ENCODE measurements at places on chromosomes 6 and 20.
A peak's percentile ranks its signal among the peaks of the same experiment; 100 is the strongest.

- DNase-seq = no peak
Measured at GRCh38 chr6:39982720-39983119, 48.5 kb upstream of the MOCS1 start.

GRCh38 chr6:98137391-98137790, 697.0 kb upstream of the POU3F2 start:
- no peak for DNase-seq

GRCh38 chr6:16238963-16239797, 793 bp downstream of the GMPR start:
- DNase-seq = no peak

GRCh38 chr6:84466511-84466910, 239.1 kb upstream of the CEP162 start:
- no peak for DNase-seq

DNA sequence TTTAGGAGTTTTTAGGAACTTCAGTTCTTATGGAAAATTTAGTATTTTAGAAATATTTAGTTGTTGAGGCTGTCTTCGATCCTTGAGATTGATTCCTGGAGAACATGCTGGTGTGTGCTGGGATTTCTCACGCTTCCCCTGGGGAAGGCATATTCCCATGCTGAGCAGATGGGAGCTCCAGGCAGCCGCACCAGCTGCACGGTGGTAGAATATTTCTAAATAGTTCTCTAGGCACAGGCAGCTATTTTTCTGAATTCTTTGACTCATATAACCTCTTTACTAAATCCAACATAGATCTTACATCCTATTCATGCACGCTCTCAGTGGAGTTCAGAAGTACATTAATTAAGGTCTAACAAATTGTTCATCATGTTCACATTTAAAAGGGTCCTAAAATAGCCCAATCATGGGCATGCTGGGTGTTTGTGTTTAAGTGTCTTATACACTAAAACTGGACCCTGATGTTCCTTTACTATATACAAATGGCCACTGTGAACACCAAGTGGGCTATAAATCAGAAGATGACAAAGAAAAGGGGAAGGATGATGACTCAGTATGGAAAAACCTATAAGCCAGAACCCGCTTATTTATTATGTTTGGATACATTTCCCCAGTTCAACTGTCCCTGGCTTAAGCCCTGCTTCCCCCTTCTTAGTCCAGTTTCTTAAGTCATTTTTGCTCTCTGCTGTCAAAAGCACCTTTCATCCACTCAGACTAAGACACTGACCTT, 138.5 kb downstream of the UST start:
- DNase-seq = no peak

GRCh38 chr6:116616737-116617053, 416 bp downstream of the RSPH4A start:
- no peak for DNase-seq

GRCh38 chr6:144667532-144668503, 382.7 kb downstream of the UTRN start:
- DNase-seq = no peak

DNA sequence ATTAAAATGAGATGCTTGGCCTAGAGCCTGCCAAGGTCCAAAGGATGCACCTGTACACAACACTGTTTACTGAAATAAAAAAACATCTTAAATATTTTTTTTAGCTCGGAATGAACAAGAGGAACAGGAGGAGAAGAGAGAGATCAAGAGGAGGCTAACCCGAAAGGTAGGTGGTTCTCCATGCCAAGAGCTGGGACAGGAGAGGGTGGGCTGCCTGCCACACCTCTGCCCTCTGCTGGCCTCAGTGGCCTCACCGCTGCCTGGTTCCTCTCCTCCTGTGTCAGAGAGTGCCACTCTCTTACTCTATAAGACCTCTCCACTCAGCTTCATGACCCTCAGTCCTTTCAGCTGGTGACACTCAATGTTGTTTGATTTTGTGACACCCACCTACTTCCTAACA, 50.2 kb downstream of the TBC1D7 start:
- no peak for DNase-seq

DNA sequence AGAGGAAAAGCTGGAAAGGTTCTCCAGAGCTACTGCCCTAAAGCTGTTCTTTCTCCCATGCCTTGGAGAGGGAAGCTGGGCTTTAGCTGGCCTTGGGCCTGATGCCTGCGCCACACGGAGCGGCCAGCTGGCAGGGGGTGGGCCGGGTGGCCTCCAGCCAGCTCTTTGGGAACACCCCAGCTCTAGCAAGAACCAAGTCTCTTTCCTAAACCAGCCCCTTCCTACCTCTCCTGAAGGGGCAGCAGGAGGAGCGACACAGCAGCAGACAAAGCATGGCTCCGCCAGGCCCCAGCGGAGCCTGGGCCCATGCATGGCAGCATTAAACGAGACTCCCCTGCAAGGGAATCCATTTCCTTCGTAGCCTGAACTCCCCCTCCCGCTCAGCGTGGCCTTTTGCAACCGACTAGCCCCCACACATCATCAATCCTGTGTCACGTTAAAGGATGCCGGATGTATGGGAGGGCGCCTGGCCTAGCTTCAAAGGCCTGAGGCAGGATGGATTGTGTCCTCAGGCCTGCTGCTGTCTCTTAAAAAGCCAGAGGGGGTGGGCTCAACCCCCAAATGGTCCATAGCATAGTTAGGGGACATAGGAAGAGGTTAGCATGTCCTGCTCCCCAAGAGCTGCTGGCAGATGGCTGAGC, 14.0 kb downstream of the MRPS18A start:
- DNase-seq = no peak

GRCh38 chr6:165910184-165910966, 247.3 kb upstream of the PDE10A start:
- no peak for DNase-seq

- no peak for DNase-seq
Measured at GRCh38 chr20:51955756-51956155, 153.4 kb upstream of the SALL4 start.

DNA sequence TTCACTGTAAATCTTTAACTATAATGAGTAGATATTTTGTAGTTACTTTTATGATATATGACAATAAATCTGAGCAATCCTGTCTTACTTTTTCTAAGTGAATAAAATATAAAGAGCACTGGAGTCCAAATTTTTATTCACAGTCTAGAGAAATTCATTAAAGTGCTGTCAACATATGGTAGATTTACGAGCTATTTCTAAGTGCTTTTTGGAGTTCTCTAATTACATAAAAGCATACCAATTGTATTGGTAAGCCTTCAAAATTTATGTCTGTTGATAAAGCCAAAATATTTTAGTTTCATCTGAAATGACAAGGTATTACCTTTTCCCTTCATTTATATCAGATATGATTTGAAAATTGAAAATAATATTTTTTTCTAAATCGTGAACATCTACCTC, 75.4 kb downstream of the MAN1A1 start:
- DNase-seq = no peak

DNA sequence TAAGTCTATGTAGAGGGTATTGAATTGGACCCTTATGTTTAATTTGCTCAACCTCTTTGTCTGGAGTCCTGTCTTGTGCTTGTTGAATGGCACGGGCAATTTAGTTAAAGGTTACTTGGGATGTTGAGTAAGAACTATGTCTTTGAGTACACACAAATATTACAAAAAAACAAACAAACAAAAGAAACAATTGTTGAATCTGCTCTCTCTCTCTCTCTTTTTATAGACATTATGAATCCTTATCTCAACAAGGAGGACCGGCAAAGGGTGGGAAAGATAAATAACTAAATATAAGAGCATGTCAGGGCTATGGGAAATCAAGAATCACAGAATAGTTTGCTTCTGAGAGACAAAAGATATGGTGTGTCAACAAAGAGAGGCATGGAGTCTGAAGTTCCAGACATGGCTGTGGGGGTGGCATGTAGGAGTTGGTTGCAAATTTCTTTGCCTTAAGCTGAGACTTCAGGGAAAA, 608.6 kb downstream of the UTRN start:
- no peak for DNase-seq

DNA sequence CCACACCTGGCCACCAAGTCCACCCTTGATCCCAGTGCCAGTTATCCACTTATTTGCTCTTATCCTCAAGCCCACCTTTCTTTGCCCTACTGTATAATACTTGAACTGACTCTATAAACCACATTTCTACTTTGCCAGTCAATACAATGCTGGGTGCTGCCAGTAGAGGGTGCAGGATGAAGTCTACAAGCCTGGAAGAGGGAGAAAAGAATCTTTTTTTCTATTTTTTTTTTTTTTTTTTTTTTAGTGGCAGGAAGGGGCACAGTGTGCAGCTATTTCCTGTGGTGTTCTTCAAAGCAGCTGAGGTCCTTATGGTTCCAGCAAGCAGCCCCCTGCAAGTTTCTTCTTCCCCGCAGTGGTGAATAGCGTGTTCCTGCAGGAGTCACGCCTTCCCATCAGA, 22.2 kb upstream of the GABRR1 start:
- DNase-seq = peak; percentile 59

- DNase-seq = no peak
Measured at GRCh38 chr6:23659125-23659524, 466.9 kb upstream of the NRSN1 start.

DNA sequence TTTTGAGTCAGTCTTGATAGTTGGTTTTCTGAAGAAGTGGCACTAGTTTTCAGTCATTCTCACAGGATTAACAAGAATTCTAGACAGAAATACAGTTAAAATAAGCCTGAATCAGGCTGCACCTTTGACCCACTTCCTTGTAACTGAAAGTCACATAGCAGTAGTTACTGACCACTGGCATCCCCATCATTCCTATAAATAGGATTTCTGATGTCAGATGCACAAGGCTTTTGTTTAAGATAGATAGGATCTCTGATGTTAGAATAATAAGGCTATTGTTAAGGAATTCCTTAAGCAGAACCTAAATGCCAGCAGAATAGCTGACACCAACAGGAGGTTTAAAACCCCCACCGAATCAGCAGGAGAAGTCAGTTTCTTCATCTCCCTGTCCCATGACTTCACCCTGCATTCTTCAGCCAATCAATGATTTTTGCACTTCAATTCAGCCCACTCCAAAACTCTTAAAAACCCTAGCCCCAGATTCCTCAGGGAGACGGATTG, 30.6 kb upstream of the ZBTB24 start:
- DNase-seq = no peak

- no peak for DNase-seq
Measured at GRCh38 chr20:60352017-60352416, 393.8 kb downstream of the CDH26 start.

DNA sequence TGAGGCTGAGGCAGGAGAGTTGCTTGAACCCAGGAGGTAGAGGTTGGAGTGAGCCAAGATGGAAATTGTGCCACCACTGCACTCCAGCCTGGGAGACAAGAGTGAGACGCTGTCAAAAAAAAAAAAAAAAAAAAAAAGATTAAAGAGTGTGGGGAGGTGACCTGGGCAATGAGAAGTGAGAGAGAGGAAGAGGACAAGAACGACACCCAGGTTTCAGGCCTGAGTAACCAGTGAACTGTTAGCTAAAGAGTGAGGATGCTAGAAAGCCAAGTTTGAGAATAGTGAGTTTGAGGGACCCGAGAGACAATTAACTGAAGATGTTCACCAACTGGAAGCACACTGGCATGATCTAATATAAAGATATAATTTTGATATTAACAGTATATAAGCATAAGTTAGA, 85.4 kb upstream of the TNFAIP3 start:
- no peak for DNase-seq

DNA sequence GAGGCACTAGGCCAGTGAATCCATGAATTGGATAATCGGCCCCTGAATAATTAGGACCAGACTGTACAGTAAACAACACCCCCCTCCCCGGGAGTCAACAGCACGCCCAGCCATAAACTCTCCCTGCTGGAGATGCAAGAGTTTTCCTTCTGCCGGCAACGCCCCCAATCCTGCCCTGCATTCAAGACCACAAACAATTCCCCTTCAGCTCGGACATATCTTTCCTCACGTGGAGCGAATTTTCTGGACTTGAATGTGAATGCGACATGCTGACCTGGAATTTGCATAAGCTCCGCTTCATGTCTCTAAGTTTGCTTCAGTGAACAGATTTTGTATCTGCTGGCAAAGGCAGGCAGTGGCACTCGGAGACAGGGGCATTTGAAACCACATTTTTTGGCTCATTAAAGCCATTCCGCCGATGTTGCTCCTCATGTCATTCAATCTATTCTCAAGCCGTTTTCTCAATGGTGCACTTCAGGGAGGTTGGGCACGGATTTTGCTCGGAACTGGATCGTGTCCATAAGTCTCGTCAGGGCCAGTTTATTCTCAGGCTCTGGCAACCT, 38.0 kb upstream of the GMPR start:
- no peak for DNase-seq

DNA sequence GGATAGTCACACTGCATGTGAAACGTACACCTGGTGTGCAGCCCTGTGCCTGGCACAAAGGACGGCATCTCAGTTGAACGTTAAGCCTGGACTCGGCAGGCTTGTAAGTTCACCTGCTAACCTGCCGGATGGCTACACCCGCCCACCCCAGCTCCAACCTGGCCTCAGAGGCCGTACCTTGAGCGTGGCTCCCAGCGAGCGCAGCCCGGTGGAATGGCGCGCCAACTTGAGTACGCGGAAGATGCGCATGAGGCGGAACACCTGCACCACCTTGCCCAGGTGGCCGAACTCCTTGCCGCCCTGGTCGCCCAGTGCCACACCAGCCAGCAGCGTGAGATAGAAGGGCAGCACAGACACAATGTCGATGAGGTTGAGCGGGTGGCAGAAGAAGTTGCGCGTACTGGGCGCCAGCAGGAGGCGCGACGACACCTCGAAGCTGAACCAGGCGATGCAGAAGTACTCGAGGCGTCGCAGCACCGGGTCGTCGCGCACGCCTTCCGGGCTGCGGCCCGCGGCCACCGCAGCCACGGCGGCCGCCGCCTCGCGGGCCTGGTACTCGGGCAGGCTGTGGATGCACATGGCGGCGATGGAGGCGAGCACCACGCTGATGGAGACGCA, 3.3 kb downstream of the KCNS1 start:
- DNase-seq = peak; percentile 53

GRCh38 chr20:56690531-56691175, 61.5 kb downstream of the TFAP2C start:
- no peak for DNase-seq
